Activated CD4-positive, alpha-beta memory T cell treated with anti-CD3 and anti-CD28 coated beads, Interleukin-2, amount 10 ng/mL, durations not matched to agents 7 days and 5 days (primary cell): ENCODE measurements at places on chromosomes 5 and 9. TPM values are rescaled to one million over a fixed set of nuclear protein-coding genes. Genes with fewer than 3 reads are reported as not detected.

GRCh38 chr5:124738681-124739633, 7.5 kb downstream of the ZNF608 start:
- no peaks in the 10 kb centered on the region for H3K4me1 ChIP-seq
- H3K27me3 ChIP-seq = peaks cover 6% of the 10 kb centered on the region
- DNase-seq = no peak
- H3K36me3 ChIP-seq = no peaks in the 10 kb centered on the region
- no peak overlapping the region for H3K4me3 ChIP-seq

- no peaks in the 10 kb centered on the region for H3K4me1 ChIP-seq
- no peak overlapping the region for H3K4me3 ChIP-seq
- H3K27me3 ChIP-seq = no peaks in the 10 kb centered on the region
Observed at GRCh38 chr5:7960142-7960541, 91.2 kb downstream of the MTRR start.

DNA sequence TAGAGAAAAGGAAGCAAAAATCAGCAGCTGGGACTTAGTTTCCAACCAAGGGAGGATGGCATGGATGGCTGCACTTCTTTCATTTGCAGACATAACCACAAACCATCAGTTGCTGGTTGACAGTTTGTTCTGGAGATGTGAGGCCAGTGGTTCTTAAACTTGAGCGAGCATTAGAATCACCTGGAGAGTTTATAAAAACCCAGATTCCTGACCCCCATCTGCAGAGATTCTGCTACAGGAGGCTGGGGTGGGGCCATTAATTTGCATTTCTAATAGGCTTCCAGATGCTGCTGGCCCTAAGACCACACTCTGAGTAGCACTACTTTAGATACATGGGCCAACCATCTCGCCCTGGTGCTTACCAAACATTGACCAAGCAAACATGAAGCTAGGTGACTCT, 60.8 kb downstream of the MARCHF3 start:
- H3K27me3 ChIP-seq = peaks cover 2% of the 10 kb centered on the region
- H3K36me3 ChIP-seq = no peaks in the 10 kb centered on the region
- H3K4me3 ChIP-seq = no peak overlapping the region
- peaks cover 17% of the 10 kb centered on the region for H3K4me1 ChIP-seq
- no peak for DNase-seq

DNA sequence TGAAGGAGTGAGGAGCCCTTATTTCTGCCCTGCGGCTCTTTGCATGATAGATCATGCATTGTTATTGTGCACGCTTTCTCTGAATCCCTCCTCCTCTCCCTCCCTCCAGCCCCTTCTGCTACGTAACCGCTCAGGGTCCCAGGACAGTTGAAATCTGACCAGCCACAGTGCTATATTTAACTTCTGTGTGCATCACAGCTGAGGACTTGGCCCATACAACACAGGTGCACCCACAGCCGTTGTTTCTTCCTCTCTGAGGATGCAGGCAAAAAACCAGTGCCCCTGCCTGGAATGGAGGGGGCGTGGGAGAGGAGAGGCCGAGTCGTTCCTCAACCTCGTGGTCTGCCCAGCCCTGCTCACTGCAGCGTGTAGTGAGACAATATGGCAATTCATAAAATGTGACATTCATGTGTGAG, 335.6 kb upstream of the CLINT1 start:
- DNase-seq = no peak
- no peaks in the 10 kb centered on the region for H3K36me3 ChIP-seq
- H3K4me1 ChIP-seq = no peaks in the 10 kb centered on the region
- no peak overlapping the region for H3K27ac ChIP-seq
- no peak overlapping the region for H3K4me3 ChIP-seq

DNA sequence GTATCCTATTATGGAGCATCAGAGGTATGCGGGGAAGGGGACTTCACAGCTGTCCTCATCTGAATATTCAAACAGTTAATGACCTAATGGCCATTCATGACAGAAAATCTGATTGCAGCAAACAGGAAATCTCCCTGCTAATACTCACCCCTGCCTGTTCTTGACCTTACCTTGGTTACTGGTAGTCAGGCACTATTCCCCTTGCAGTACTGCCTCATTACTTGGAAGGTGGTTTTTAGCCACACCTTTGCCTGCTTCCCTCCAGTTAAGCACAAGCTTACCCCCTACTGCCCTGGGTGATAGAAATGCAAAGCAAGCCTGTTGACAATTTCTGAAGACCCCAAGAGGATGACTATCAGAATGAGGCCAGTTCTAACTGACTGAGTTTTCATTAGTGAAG, 332.4 kb downstream of the NTRK2 start:
- no peak for DNase-seq
- H3K27ac ChIP-seq = no peak overlapping the region
- no peaks in the 10 kb centered on the region for H3K4me1 ChIP-seq
- H3K36me3 ChIP-seq = no peaks in the 10 kb centered on the region

DNA sequence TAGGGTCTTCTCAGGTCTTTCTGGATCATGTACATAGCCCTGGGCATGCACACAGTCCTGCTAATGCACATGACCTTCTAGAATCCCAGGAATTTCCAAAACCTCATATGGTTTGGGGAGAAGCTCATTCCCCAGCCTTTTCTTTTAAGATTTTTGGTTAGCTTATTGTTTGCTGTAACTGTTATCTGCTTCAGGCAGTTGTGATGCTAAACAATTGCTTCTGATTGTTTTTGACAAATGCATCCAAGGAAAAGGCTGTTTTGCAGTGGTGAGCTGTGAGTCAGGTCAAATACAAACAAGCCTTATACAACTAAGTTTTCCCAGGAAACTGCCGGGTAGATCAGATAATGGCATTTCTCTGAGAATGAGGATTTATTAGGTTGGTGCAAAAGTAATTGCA, 32.7 kb downstream of the SMC5 start:
- no peak overlapping the region for H3K27ac ChIP-seq
- no peak for DNase-seq
- H3K36me3 ChIP-seq = peaks cover 84% of the 10 kb centered on the region
- H3K4me1 ChIP-seq = peaks cover 6% of the 10 kb centered on the region

Gene PCDHB4
- total RNA-seq = not detected

GRCh38 chr5:140973550-140973949, 7.3 kb downstream of the PCDHAC2 start:
- no peak for DNase-seq
- H3K4me3 ChIP-seq = no peak overlapping the region
- H3K36me3 ChIP-seq = no peaks in the 10 kb centered on the region
- H3K27ac ChIP-seq = no peak overlapping the region
- H3K27me3 ChIP-seq = no peaks in the 10 kb centered on the region

DNA sequence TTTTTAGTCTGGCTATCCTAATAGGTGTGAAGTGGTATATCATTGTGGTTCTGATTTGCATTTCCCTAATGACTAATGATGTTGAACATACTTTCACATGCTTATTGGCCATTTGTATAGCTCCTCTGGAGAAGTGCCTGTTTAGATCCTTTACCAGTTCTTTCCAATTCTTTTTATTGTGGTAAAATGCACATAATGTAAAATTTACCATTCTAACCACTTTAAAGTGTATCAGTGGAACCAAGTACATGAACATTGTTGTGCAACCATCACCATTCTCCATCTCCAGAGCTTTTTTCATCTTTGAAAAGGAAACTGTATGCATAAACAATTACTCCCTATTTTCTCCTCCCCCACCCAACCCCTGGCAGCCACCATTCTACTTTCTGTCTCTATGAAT, 95.4 kb downstream of the NRG2 start:
- DNase-seq = no peak
- no peaks in the 10 kb centered on the region for H3K4me1 ChIP-seq
- H3K36me3 ChIP-seq = no peaks in the 10 kb centered on the region
- H3K27me3 ChIP-seq = peaks cover 38% of the 10 kb centered on the region

DNA sequence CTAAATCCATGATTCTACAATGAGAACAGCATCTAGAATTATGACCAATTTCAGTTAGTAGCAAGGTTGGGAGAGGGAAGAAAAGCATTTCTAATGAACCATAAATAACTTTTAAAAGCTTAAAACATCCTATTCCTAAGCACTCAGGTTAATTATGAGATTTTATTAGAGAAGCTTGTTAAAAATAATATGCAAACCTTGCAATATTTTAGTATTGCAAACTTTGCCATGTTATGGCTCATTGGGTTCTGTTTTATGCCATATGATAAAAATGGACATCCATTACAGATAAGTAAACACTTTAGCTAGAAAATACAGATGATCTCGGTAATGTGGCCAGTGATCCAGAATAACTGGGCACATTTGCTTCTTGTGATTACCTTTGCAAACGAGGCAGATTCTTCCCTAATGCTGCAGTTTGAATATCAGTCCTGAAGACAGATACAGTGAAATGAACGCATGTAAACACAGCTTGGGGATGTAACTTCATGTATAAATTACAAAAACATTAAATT, 447.0 kb downstream of the PLK2 start:
- no peak for DNase-seq
- H3K4me3 ChIP-seq = no peak overlapping the region
- no peaks in the 10 kb centered on the region for H3K27me3 ChIP-seq
- no peak overlapping the region for H3K27ac ChIP-seq
- no peaks in the 10 kb centered on the region for H3K36me3 ChIP-seq

GRCh38 chr5:138330813-138331448, 673 bp downstream of the CDC25C start:
- peaks cover 6% of the 10 kb centered on the region for H3K36me3 ChIP-seq
- H3K4me1 ChIP-seq = peaks cover 32% of the 10 kb centered on the region
- H3K27ac ChIP-seq = peak overlapping the region; percentile 62
- DNase-seq = no peak
- peak overlapping the region; percentile 83 for H3K4me3 ChIP-seq

GRCh38 chr9:2289263-2289662, 274.1 kb downstream of the SMARCA2 start:
- H3K4me3 ChIP-seq = no peak overlapping the region
- no peak overlapping the region for H3K27ac ChIP-seq
- H3K4me1 ChIP-seq = no peaks in the 10 kb centered on the region
- H3K36me3 ChIP-seq = no peaks in the 10 kb centered on the region

Gene ATP10B
- not detected for total RNA-seq

- H3K4me1 ChIP-seq = peaks cover 4% of the 10 kb centered on the region
- DNase-seq = no peak
- no peak overlapping the region for H3K27ac ChIP-seq
Observed at GRCh38 chr9:92422611-92423338, 1.5 kb downstream of the OMD start.

- peaks cover 30% of the 10 kb centered on the region for H3K36me3 ChIP-seq
- H3K4me3 ChIP-seq = no peak overlapping the region
- DNase-seq = no peak
Observed at GRCh38 chr9:33437205-33437604, 10.2 kb downstream of the AQP3 start.

- peak overlapping the region; percentile 18 for H3K4me3 ChIP-seq
- no peaks in the 10 kb centered on the region for H3K36me3 ChIP-seq
- no peak overlapping the region for H3K27ac ChIP-seq
- H3K27me3 ChIP-seq = peaks cover 46% of the 10 kb centered on the region
- no peak for DNase-seq
Observed at GRCh38 chr9:84139296-84140070, 158.9 kb downstream of the RMI1 start.

- no peak overlapping the region for H3K4me3 ChIP-seq
- no peaks in the 10 kb centered on the region for H3K4me1 ChIP-seq
- H3K36me3 ChIP-seq = no peaks in the 10 kb centered on the region
- no peaks in the 10 kb centered on the region for H3K27me3 ChIP-seq
- no peak for DNase-seq
- H3K27ac ChIP-seq = no peak overlapping the region
Observed at GRCh38 chr5:147101659-147102369, 133.0 kb upstream of the STK32A start.

GRCh38 chr9:82170866-82171265, 182.3 kb downstream of the SPATA31D1 start:
- H3K27ac ChIP-seq = no peak overlapping the region
- H3K4me1 ChIP-seq = no peaks in the 10 kb centered on the region
- H3K36me3 ChIP-seq = no peaks in the 10 kb centered on the region
- DNase-seq = no peak
- no peak overlapping the region for H3K4me3 ChIP-seq
- no peaks in the 10 kb centered on the region for H3K27me3 ChIP-seq

DNA sequence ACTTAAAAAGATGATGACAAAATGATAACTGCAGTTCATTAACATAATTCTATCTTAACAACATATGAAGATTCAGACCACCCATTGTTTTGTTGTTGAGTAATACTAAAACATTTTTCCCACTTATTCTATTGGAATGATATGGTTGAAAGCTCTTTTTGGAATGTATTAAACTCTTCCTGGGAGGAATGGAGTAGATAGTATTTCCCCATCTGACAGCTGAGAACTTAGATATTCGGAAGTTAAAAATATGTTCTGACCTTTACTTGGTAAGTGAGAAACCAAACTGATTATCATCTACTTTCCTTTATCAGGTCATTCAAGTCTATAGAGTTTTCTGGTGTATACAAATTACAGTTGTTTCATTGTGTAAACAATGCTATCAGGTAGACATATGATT, 452.9 kb downstream of the CSNK1G3 start:
- no peaks in the 10 kb centered on the region for H3K27me3 ChIP-seq
- no peaks in the 10 kb centered on the region for H3K4me1 ChIP-seq
- no peaks in the 10 kb centered on the region for H3K36me3 ChIP-seq
- no peak overlapping the region for H3K4me3 ChIP-seq
- H3K27ac ChIP-seq = no peak overlapping the region

DNA sequence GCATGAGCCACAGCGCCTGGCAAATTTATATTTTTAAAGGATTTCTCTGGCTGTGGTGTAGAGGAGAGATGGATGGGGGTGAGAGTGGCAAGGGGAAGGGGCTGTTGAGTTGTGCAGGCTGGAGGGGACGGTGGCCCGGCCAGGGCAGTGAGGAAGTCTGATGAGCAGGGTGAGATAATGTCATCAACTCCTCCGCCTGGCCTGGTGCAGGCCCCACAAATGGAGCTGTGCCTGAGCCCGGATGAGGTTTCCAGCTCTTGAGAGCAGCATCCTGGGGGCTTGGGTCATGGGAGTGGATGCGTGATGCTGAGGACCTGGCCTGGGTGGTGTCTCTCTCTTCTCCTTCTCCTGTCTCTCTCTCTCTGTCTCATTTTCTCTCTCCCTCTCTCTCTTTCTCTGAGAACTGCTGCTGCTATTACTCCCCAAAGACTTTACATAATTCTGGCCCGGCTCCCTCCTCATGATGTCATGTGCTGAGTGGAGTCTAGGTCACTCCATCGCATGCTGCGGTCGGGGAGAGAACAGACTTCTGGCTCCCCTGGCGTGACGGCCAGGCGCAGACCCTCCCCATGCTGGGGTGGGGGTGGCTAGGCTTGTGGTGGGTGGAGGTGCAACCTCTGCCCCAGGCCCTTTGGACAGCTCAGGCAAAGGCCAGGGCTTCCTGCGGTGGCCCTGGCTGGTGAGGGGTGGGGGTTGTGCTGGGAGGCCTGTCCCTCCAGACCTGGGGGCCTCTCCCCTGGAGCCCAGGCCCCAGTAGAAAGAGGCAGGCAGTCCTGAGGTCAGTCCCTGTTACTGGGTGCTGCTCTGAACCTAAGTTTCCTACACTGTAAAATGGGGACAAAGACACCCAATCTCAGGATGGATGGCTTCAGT, 26.4 kb downstream of the FGF18 start:
- no peak overlapping the region for H3K4me3 ChIP-seq
- DNase-seq = no peak
- H3K27ac ChIP-seq = no peak overlapping the region
- peaks cover 20% of the 10 kb centered on the region for H3K27me3 ChIP-seq

GRCh38 chr5:149256451-149256850, 15.2 kb upstream of the AFAP1L1 start:
- no peak overlapping the region for H3K27ac ChIP-seq
- peaks cover 11% of the 10 kb centered on the region for H3K27me3 ChIP-seq
- H3K36me3 ChIP-seq = no peaks in the 10 kb centered on the region
- H3K4me1 ChIP-seq = no peaks in the 10 kb centered on the region
- H3K4me3 ChIP-seq = no peak overlapping the region
- DNase-seq = no peak

GRCh38 chr9:128550770-128551656, 1.4 kb upstream of the SPTAN1 start:
- peaks cover 4% of the 10 kb centered on the region for H3K36me3 ChIP-seq
- H3K27me3 ChIP-seq = no peaks in the 10 kb centered on the region
- peaks cover 31% of the 10 kb centered on the region for H3K4me1 ChIP-seq
- peak; percentile 24 for DNase-seq
- peak overlapping the region; percentile 94 for H3K4me3 ChIP-seq

Gene ACOT12
- total RNA-seq = not detected

Gene KCNT1
- total RNA-seq = not detected

Gene FBP2
- not detected for total RNA-seq
